ENCODE measurements at places on chromosomes 1 and 21.
A peak's percentile ranks its signal among the peaks of the same experiment; 100 is the strongest.

DNA sequence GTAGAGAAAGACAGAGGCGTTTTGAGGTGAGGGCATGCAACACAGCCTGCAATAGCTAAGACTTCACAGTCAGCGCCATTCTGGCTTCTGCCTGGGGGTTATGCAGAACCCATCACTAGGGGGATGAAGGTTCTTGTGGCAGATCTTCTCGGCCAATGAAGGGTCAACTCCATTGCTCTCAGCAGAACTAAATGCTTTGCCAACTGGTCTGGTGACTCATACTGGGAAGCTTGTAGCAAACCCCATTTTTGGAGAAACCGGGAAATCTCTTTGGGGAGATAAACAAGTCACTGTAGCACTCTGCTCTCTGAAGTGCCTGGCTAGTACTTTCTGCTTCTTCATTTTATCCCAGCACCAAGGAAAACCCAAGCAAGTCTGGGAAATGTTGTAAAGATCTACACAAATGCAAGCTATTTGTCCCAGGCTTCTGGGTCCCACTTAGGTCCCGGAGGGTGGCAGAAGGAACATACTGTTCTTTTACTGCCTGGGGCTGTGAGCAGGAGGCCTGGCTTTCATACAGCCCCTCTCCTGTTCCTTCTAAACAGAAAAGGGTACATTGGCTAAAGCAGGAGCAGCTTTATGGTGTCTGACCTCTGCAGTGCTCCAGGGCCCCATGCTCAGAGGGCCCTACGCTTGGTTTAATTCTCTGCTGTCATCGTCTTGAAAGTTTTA lies 28.8 kb downstream of the SHISA4 start:
- DNase-seq: no peak

- DNase-seq: no peak
Observed at GRCh38 chr1:18923756-18924211, 21.4 kb upstream of the ALDH4A1 start.

GRCh38 chr1:162421258-162422164 lies 9.6 kb upstream of the SH2D1B start:
- no peak for DNase-seq

GRCh38 chr21:23471877-23472276 lies 2135.4 kb downstream of the MRPL39 start:
- DNase-seq: no peak

- peak; percentile 8 for DNase-seq
Observed at GRCh38 chr1:232440325-232441035, 189.5 kb downstream of the SIPA1L2 start.

- DNase-seq: no peak
Observed at GRCh38 chr1:162026881-162027280, 3.2 kb upstream of the OLFML2B start.

- DNase-seq: no peak
Observed at GRCh38 chr21:43191971-43192370, 23.2 kb downstream of the CRYAA start.

DNA sequence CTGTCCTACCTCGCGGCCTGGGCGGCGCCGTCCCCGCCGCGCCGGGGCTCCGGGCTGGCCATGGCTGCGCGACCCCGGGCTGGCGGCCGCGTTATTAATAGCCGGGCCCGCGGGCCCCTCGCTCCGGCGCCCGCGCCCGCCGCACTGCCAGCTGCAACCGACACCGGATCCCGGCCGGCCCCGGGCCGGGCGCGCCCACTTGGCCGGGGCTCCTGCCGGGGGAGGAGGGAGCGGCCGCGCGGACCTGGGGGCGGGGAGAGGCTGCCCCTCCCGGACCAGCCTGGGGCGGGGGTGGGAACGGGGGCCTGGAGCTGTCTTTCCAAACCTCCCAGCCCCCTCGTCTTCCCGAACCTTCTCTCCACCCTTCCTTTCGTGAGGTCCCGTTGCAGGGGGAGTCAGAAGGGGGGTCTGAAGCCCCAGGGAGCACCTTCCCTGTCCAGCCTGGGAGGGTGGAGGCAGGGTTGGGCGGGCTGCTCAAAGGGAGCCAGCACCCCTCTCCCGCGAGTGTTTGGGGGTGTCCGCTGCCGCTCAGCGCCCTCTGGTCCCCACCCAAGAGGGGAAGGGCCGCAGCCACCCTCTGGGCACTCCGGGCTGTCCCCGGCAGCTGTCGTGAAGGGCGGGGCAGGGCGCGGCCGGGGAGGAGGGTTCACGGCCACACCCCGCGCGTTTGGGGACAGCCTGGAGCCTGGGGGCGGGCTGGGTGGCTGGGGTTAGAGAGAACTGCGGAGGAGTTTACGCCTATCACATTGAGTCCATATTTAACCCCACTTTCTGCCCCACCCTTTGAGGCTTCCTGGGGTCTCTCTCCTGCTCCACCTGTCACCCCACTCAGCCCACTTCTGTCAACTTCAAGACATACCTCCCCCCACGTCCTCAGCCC lies at the start of gene SYNC:
TSS of gene SYNC (minus strand) at position 172 of the 880 bp plus-strand sequence. CDS start at position 62, 110 bp downstream.
- no peak for DNase-seq

DNA sequence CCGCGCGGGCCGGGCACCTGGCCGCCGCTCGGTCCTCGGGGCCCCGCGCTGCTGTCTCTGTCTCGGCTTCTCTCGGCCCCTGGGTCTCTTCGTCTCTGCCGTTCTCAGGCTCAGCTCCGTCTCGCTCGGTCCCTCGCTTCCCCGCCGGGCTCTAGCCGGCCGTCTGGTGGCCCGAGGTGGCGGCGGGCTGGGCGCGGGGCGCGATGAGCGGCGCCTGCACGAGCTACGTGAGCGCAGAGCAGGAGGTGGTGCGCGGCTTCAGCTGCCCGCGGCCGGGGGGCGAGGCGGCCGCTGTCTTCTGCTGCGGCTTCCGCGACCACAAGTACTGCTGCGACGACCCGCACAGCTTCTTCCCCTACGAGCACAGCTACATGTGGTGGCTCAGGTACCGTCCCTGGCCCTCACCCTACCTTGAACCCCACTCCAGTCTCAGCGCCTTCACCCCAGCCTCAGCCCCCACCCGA lies 355 bp downstream of the SHISAL2A start:
- peak; percentile 37 for DNase-seq

DNA sequence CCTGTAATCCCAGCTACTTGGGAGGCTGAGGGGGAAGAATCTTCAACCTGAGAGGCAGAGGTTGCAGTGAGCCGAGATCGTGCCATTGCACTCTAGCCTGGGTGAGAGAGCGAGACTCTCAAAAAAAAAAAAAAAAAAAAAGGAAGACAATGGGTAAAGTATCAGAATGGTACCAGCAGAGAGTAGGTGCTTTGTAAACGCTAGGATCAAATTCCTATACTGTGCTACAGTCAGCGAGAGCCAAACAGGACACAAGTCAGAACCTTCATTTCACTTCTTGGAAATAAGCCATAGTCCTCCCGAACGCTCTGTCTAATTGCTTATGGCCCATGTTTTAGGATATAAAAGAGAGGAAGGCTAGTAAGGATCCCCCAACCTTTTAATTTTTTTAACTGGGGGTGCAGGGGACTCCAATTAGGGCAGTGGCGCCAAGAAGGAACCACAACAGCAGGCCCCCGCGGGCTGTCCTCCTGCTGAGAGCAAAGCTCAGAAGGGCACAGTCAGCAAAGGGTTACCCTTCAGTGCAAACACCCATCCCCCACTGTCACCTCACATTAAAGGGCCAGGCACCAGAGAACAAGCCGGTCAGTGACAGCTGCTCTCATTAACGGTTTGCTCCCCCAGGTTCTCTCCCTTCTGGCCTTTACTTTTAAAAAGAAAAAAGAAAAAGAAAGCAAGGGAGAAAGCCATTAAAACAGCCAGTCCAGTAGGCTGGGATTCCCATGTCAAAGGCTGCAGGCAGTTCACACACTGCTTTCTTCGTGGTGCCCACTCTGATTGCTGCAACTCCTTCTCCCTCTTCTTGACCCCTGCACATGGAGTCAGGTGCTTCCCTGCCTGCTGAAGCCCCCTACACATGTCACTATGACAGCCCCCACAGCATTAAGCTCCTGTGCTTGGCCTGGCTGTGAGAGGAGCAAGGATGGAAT lies 69.4 kb downstream of the PLPP3 start:
- DNase-seq: no peak

GRCh38 chr1:15219280-15220023 lies 27.6 kb upstream of the FHAD1 start:
- no peak for DNase-seq

DNA sequence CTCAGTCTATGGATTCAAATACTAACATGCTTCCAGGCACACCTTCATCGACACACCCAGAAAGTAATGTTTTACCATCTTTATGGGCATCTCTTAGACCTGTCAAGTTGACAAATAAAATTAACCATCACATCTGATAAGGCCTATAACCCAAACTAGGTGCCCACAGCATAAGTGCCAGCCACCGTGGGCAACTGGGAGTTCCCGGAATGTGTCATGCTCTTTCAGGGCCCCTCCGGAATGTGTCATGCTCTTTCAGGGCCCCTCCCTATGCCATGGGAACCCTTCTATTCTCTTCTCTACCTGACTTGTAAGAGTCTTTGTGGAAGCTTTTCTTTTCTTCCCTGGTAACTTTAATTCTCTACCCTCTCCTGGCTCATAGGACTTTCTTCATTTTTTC lies 26.6 kb downstream of the KRTAP24-1 start:
- no peak for DNase-seq

DNA sequence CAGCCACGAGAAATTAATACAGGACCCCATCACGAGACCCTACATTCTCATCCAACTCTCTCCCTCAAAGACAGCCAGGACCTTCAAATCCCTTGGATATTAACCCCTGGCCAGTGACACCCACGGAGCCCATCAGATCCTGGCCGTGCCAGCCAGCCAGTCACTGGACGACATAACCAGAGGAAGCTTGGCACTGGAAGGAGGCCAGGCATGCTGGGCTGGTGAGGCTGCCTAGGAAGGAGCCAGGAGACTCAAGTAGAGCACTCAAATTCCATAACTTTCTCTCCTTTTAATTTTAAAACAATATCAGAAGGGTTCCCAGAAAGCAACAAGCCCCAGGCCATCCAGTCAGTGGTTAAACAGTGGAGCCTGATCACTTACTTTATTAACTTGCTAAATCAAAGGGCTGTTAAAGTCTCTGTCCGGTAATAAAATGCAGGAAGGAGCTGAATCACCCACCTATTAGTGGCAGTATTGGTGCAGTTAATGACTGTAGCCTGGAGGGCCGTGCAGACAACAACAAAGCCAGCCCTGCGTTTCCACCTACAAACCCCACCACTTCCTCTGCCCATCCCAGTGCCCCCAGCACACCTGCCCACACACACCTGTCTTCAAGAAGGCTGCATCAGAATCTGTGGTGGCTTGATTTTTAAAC lies 78.0 kb downstream of the HIVEP3 start:
- peak; percentile 1 for DNase-seq

GRCh38 chr1:200226268-200226968 lies 183.4 kb downstream of the ZNF281 start:
- DNase-seq: peak; percentile 30

- DNase-seq: no peak
Observed at GRCh38 chr1:206953626-206954025, 7.4 kb upstream of the PIGR start.

- peak; percentile 49 for DNase-seq
Observed at GRCh38 chr1:234975122-234975940, 153.3 kb downstream of the TOMM20 start.

DNA sequence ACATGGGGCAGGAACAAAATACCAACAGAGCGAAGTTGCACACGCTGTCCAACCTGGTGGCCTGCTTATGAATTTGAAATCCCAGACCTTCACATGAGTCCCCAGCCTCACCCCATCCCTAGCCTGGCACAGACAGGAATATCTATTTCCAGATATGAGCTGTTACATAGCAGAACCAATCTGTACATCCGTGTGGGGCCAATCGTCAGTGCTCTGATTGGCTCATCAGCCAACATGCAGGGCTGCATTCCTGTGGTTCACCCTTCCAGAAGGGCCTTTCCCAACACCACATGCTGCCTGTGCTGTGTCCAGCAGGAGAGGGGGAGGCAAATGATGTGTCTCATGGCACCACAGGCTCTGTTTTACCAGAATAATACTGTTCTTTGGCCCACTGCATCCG lies 31.3 kb downstream of the CCN1 start:
- DNase-seq: no peak

DNA sequence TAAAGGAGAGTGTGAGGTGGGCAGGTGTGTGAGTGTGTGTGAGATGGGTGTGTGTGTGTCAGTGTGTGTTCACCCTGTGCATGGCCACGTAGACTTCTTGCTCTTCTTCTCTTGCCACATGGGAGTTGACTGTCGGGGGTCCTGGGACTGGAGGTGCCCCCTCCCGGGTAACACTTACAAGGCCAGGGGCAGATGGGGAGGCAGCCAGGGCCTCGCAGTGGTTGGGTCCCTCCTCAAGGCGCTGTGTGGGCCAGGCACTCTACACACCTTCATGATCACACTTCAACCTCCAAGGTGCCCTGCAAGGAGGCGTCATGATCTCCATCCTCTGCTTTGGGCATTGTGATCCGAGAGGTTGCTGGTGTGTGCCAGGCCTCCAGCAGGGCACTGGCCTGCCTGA lies 2.3 kb downstream of the PLA2G2F start:
- DNase-seq: no peak

GRCh38 chr21:36664662-36664990 lies 34.3 kb upstream of the SIM2 start:
- DNase-seq: no peak

DNA sequence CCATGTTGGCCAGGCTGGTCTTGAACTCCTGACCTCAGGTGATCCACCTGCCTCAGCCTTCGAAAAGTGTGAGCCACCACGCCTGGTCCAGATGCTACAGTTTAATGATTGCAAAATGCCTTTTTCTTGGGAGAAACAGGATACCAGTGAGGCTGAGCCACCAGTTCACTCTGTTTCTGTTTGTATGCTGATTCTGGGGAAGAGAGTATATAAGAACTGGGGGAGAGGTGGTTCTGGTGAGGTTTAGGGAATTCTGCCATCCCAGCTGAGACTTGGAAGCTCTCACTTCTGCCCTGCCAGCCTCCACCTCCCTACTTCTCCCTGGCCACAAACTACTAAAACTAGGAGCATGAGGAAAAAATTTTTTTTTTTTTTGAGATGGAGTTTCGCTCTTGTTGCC lies 8.1 kb upstream of the PMF1 start:
- DNase-seq: no peak

- DNase-seq: no peak
Observed at GRCh38 chr1:59639266-59639665, 175.5 kb upstream of the HOOK1 start.

GRCh38 chr21:25790122-25790877 lies 55.5 kb downstream of the GABPA start:
- DNase-seq: peak; percentile 42

- DNase-seq: no peak
Observed at GRCh38 chr1:205294934-205295333, 26.6 kb downstream of the NUAK2 start.

All from GM12865 (cell line).